ENCODE measurements at places on chromosomes 1 and 21. TPM values are rescaled to one million over a fixed set of nuclear protein-coding genes. Genes with fewer than 3 reads are reported as not detected.

GRCh38 chr1:51331206-51332100 lies 1.1 kb upstream of the TTC39A start:
- peak; percentile 84 for DNase-seq

DNA sequence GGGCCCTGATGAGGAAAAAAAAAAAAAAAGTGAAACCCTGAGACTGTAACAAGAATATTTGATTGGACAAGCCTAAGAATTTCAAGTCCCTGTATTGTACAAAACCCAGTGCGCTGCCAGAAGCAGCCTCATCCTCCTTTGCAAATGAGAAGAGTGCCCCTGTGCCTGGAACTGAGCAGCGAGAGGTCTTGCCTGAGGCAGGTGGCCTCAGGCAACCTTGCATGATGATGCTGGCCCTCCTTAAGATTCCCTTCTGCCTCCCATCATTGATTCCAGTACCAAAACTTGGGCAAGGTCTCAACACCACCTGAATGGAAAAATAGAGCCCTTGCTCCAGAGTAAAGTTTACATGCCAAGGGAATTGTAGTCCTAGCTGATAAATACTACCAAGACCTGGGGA lies 129.6 kb upstream of the RAB4A start:
- no peak for DNase-seq

- no peak for DNase-seq
Observed at GRCh38 chr1:154190550-154190949, 1.4 kb downstream of the TPM3 start.

DNA sequence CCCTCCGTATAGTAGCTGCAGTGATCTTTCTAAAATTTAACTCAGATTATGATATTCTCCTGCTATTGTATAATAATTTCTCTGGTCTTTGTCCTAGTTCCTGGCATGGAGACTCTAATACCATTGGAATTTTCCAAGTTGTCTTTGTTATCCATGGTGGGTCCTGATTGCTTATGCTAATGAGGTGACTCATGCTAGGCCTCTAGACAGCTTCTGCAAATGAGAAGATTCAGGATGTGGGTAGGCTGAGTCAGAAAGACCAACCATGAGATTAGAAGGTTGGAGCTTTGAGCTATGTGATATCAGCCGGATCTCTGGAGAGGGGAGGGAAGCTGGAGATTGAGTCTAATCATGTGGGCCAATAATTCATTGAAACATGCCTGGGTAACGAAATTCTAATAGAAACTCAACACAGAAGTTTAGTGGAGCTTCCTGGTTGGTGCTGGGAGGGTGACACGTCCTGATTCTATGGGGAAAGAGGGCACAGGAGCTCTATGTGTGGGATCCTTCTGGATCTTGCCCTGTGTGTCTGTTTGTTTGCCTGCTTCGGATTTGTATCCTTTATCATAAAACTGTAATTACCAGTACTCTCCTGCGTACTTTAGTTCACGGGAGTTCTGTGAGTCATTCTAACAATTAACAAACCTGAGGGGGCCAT lies 73.2 kb upstream of the CNIH3 start:
- DNase-seq: no peak

- DNase-seq: no peak
Observed at GRCh38 chr1:235275223-235275622, 52.8 kb downstream of the ARID4B start.

DNA sequence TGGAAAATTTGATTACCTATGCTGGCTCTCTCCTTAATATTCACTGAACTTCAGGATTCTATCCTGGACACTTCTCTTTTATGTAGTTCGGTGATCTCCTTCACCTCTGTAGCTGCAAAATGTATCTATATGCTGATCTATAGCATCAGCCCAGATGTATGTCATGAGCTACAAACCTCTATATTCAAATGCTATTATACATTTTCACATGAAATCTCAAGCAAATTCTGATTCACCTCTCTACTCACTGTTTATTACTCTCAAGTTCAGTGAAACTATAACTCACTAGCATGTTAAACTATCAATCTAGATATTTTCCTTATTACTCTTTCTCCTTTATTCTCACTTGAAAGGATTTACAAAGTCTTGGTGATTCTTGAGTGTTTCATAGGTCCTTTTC lies 52.2 kb downstream of the PTPRC start:
- DNase-seq: no peak

DNA sequence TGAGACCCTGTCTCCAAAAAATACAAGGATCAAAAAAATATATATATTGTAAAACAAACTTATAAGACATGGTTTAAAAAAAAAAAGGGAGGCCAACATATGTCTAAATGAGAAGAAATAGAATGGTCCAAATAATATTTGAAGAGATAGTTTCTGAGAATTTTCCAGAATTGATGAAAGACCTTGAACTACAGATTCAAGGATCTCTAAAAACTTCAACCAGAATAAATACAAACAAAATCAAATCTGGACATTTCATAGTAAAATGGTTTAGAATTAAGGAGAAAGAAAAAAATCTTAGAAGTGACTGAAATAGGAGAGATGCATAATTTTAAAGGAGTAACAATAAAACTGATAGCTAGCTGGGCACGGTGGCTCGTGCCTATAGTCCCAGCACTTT lies 45.5 kb upstream of the RCOR3 start:
- no peak for DNase-seq

DNA sequence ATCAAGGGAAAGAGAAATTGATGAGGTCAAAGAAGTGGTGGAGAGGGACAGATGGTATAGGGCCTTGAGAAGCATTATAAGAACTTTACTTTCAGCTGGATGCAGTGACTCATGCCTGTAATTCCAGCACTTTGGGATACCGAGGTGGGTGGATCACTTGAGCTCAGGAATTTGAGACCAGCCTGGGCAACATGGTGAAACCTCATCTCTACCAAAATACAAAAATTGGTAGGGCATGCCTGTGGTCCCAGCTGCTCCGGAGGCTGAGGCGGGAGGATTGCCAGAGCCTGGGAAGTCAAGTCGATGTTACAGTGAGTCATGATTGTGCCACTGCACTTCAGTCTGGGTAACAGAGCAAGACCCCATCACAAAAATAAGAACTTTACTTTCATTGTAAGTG lies 5.7 kb downstream of the TMEM50A start:
- DNase-seq: no peak

GRCh38 chr1:207499573-207499972 lies 3.6 kb downstream of the CR1 start:
- DNase-seq: peak; percentile 63

The UBL4B gene
- total RNA-seq: not detected

The LCE1E gene
- 45.3 TPM for total RNA-seq

The WNT4 gene
- total RNA-seq: 9.4 TPM

The CYP4Z1 gene
- 1.1 TPM for total RNA-seq

Measured in lower leg skin (tissue), 4 donors.